Activated T-helper 1 cell treated with anti-CD3 and anti-CD28 coated beads, Interleukin-2, amount 50 U/mL, for 16 hours (primary cell): ENCODE measurements at places on chromosomes 2 and 18.

DNA sequence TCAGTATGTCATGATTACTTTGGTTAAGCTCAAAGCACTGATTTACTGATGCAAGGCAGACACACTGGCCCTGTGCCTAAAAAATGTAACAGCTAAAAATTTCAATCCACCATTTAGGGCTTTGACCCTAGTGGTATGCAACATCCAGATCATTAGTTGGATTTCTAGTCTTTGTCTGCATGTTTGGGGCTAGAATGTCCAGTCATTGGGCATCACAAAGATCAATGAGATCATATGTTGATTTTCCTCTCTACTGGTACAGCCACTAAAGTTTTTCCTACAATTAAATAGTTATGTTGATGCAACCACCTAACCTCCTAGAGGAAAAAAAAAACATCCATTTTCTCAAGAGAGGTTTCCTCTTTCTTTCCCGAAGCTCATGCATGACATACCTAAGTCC lies 53.4 kb upstream of the REV1 start:
- no peak for DNase-seq

- no peak for DNase-seq
Observed at GRCh38 chr2:238235331-238235732, 4.5 kb downstream of the HES6 start.

DNA sequence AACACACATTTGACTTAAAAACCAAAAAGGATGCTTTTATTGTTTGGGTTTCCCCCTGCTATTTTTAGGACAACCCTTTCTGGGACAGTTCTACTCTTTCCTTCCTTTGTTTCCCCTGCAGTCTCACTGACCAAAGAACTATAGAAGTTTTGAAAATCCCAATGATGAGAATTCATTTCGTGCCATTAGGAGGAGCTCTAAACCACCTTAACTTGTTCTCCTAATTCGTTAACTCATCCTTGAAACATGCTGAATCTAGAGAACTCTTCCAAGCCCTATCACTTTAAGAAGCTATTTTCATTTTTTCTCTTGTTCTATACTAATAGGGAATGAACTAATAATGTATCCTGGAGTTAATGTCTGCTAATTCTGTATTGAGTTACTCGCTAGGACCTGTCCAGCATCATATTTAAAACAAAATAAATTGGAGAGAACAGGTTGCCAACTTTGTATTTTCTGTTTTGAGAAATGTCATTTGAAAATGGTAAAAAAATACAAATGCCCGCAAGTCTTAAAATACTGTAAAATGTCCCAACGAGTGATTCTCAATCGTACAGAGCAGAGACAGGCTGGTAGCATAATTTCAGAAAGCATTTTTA lies 62.9 kb downstream of the AFTPH start:
- no peak for DNase-seq

DNA sequence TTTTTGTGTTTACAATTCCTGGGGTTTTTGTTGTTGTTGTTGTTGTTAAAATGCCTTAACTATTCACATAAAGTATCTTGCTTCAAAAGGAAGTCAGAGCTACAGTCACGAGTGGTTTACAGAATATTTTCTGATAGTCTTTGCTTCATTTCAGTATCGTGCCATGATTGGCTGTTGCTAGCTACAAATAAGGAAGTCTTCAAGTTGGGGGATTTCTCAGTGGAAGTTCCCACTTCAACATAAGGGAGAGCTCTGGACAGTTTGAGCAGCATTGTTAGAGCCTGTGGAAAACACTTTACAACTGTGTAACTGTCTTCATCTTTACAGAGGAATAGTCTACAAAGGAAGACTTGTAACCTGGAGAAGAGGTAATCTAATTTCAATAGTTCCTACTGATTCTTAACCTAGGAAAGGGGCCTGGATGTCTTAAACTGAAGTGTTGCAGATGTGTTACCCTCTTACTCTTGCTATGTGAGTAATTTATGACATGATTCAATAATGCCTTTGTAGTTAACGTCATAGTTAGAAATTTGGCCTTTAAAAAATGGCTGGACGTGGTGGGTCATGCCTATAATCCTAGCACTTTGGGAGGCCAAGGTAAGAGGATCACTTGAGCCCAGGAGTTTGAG lies 23.4 kb upstream of the TANK start:
- DNase-seq = no peak

DNA sequence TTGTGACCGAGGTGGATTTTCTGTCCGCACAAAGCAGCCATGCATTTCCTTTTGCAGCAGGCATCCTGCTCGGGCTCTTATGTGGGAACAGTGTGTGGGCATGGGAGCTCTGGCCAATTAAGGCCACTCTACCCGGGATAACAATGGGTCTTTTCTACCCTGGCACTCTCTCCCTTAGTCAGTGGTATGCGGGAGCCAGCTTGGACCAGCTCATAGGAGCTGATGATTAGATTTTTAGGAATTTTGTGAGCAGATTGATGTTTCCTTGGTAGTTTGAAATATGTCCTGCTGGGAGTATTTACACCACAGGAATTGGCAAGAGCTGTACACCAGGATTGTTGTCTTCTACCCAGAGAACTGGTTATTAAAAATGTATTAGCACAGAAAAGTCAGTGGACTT lies 89.3 kb downstream of the SPP2 start:
- DNase-seq = no peak

DNA sequence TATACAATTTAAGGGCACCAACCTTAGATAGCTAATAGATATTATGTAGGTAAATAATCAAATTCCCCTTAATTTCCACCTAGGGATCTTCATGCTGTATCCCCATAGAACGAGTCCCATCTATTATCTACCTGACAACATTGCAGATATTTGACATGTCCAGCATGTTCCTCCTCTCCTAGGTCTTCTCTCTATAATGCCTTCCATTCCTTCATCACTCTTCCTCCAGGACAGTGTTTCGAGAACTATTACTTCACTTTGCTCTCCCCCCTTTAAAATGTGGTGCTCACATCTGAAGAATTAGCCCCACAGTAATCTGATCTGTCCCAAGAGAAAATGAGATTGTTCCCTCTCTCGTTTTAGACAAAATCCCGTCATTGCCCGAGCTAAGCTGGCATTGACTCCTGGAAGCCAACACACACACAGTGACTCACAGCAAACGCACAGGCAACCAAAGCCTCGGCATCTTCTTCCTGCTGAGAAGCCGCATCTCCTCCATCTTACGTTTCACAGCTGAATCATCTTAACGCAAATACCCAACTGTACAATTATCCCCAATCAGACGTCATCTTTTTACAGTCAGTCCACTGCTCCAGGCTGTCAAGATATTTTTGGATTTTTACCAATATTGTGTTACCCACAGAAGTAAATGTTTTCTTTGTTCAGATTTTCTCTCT lies 162.9 kb upstream of the AGAP1 start:
- DNase-seq = no peak

GRCh38 chr18:76707534-76707933 lies 114.8 kb upstream of the ZNF236 start:
- no peak for DNase-seq

- no peak for DNase-seq
Observed at GRCh38 chr2:191376981-191377629, 131.9 kb downstream of the MYO1B start.

GRCh38 chr2:7242189-7242867 lies 325.1 kb downstream of the RNF144A start:
- no peak for DNase-seq

DNA sequence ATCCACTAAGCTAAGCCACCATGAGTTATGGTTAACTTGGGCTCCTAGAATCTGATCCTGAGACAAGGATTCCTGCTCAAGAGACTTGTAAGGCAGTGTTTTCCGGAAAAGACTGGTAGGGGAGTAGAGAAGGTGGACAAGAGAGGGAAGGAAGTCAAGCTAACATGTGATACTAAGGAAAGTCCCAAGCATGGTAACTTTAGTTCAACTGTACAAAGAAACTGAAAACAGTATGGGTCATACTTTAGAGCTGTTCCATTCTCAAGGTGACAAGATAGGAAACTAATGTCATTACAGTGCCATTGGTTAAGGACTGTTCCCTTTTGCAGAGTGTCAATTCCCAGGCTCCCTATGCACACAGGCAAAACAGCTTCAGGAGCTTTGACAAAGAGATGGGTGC lies 5.8 kb downstream of the MYO5B start:
- DNase-seq = no peak

GRCh38 chr2:214800180-214800579 lies 9.3 kb downstream of the BARD1 start:
- no peak for DNase-seq

GRCh38 chr2:231900486-231900942 lies 25.7 kb downstream of the NPPC start:
- DNase-seq = no peak

DNA sequence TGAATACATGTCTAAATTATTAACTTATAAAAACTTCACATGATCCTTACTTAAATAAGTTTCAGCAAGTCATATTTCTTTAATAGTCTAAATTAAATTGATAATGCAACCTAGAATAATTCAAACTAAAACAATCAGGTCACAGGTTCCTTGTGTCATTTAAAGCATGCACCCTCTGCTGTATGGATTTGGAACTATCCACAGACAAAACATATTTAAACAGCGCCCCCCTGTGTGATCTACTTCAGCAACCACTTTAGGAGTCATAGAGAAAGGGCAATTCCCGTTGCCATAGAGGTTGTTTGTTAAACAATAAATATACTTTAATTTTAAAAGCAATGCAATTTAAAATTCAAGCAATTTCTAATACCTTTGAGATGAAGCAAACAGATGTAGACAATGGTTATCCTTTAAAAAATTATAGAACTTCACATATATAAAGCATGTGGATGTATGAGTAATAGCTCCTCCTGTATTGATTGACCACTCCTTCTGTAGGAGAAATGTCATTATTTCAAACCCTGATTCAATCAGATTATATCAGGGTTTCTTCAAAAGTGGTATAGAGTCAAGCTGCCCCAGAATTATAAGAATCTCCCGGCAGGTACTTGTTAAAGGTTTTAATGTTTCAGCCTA lies 21.2 kb downstream of the GRB14 start:
- DNase-seq = no peak

- no peak for DNase-seq
Observed at GRCh38 chr2:151096235-151096634, 165.4 kb downstream of the RBM43 start.

DNA sequence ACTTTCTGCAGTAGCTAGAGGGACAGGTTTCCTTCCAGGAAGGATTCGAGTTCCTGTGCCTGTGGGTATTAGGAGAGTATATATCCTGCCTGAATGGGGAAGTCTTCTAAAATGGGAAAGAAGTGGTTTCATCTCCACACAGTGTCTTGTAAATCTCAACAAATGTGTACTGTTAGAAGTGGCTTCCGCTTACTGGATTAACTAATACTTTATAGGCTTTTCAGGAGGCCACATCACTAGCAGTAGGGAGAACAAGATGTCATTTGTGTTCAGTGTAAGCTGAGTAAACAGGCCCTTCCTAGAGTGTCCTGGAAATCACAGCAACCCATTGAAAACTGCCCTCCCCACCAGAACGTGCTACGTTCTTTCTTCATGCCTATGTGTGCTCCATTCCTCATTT lies 12.5 kb upstream of the POLR1B start:
- DNase-seq = no peak

- no peak for DNase-seq
Observed at GRCh38 chr2:96493072-96493471, 12.1 kb downstream of the NEURL3 start.
